K562 (cell line): ENCODE measurements at places on chromosomes 6 and 20.

DNA sequence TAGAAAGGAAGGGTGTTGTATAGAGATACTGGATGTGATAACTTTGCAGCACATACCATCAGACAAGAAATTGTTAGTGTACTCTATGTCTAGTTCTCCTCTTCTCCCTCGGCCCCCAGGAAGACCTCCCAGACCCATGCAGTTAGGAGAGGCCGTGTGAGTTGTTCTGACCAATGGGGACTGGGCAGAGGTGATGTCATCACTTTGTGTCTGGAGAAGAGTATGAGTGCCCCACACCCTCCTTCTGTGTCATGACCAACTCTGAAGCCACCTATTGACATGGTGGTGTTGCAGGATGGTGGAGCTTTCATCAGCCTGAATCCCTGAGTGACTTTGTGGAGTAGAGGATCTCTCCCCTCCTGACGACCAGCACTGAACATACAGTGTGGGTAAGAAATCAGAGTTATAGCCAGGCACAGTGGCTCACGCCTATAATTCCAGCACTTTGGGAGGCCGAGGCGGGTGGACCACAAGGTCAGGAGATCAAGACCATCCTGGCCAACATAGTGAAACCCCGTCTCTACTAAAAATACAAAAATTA, 72.2 kb downstream of the IPCEF1 start:
- DNase-seq, result no peak

DNA sequence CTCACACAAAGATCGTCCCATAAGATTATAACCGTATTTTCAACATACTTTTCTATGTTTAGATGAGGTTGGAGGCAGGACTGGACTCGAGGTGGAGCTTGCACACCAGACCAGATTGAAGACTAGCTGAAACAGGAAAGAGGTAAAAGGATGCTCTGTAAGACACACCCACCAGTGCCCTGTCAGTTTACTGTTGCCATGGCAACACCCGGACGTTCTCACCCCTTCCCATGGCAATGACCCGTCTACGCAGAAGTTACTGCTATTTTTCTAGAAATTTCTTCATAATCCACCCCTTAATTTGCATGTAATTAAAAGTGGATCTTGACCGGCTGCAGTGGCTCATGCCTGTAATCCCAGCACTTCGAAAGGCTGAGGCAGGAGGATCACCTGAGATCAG, 13.6 kb upstream of the SRSF6 start:
- peak; percentile 34 for DNase-seq

- no peak for DNase-seq
Measured at GRCh38 chr6:26183237-26183580, 96.0 kb downstream of the HFE start.

GRCh38 chr20:45218636-45219035, 2.5 kb upstream of the SEMG2 start:
- no peak for DNase-seq

GRCh38 chr20:33554914-33555420, 65.1 kb downstream of the CBFA2T2 start:
- DNase-seq, result no peak

DNA sequence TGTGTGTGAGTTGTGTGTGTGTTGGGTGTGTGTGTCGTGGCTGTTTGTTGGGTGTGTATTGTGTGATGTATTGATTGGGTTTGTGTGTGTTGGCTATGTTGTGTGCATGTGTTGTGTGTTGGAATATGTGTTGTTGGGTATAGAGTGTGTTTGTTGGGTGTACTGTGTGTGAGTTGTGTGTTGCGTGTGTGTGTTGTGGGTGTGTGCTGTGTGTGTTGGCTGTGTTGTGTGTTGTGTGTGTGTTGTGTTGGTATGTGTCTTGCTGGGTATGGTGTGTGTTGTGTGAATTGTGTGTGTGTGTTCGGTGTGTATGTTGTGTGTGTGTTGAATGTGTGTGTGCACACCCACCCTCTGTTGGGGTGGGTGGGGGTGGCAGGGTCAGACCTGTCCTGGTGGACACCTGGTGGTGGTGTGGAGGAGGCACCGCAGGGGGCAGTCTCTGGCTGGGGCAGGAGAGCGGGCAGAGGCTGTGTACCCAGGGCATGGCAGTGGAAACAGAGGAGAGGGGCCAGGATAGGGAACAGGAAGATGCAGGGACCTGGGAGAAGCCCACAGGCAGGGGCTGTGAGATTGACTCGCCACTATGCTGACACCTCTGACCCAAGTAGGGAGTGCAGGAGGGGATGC, 25.5 kb upstream of the PXDC1 start:
- no peak for DNase-seq

DNA sequence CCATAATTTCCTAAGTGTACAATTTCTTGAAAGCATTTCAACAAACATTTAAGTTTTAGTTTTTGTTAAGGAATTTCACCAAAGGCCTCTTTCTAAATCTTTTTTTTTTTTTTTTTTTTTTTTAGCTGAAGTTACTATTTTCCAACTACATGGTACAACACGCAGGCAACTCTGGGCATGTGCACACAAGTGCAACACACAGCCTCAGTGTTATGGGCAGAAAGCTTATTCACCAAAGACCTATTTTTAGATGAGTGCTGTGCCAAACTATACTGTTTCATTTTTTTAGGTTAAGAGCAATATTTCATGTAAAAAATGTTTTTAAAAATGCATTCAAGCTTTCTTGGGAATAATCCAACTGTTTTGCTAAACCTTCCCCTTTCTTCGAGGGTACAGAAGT, 42.0 kb upstream of the MAP3K4 start:
- DNase-seq, result no peak

GRCh38 chr6:53750052-53750650, 44.7 kb upstream of the LRRC1 start:
- DNase-seq, result no peak

- DNase-seq, result no peak
Measured at GRCh38 chr6:159446340-159446739, 246.7 kb downstream of the SOD2 start.
